Fibroblast of skin of back (primary cell): ENCODE measurements at places on chromosomes 6 and 20.

DNA sequence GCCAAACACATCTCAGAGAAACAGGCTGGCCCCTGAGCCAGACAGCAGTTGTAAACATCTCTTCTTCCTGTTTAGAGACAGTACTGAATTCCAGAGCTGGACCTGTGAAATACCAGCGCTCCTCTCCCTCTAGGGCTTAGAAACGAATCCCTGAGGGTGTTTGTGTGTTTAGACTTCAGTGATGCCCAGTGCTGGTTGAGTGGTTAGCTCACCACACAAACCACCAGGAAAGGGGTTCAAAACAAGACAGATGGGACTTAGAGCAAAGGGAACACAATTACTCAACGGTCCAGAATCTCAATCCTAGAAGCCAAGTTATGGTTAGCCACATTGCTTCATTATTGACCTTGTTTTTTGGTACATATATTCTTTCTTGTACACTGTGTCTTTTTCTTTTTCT lies 108.7 kb upstream of the TMEM170B start:
- peak; percentile 73 for DNase-seq

- no peak for DNase-seq
Observed at GRCh38 chr20:57525328-57526086, 567 bp upstream of the CTCFL start.

DNA sequence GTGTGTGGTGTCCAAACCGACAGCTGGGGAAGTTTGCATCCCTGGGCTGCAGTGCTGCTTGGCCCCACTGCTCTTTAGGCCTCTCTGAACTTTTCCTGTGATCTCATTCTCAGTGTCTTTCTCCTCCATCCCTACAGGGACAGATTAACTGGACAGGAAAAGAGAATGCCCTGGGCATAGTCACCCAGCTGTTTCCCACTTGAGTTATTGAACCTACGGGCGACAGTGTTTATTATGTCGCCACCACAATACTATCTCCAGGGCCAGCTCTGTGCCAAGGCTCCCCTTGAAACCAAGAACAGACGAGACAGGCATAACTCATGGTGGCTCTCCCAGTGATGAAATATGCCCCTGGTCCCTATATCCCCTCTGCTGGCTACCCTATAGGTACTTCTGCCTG lies 147.8 kb upstream of the EPHA7 start:
- DNase-seq = no peak

DNA sequence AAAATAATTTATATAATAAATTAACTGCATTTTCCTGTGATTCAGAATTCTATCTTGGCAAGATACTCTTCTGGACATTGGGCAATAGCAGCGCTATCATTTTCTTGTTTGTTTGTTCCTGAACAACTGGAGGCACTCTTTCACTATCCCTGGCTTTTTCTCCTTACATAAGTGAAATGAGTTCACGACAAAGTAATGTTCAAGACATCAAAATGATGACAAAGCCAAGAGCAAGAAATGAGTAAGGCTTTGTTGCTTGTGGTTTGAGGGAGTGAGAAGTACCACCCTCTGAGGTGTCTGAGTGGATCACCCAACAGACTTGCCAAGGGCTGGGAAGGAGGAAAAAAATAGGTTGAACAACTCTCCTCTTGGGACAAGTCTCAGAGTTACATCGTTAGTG lies 466.6 kb upstream of the JAG1 start:
- peak; percentile 98 for DNase-seq

DNA sequence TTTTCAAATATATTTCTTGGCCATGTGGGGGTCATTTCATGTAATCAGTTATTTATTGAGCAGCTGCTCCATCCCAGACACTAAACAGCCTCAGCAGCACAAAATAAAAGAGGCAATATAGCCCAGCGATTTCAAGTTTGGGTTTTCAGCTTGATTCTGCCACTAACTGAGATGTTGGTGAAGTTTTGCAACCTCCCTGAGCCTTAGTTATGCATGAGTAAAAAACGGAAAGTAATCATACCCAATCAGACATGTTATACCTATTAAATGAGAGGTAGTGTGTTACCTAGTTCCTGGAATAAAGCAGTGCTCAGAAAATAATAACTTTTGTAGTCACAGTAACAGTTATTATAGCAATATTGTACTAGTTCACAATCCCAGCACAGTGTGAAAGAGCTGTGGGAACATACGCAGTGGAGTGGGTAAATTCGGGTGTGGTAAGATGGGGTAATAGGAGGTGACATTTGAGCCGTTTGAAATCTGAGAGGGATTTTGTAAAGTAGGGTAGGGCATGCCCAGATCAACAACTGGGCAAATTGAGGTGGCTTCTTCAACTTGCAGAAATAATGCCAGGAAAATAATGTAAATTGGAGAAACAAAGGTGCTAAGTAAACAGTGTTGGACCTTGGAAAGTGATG lies 1.5 kb downstream of the SLC9A8 start:
- no peak for DNase-seq

DNA sequence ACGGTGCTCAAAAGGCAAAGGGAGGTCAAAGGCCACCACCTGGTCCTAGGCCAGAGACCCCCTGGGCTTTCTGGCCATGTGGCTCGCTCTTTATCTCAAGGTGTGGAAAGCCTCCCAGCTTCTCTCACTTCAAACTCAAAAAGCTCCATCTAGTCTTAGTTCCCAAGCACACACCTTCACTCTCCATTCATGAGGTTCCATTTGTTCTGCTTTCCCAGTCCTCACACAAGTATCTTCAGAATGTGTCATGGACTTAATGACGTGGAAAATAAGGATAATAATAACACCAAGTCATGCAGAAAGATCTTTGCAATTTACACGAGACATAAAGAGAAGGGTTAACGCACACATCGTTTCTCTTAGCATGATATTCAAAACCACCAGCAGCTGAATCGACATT lies 219.3 kb downstream of the GMDS start:
- no peak for DNase-seq

GRCh38 chr6:11206576-11206975 lies 25.9 kb downstream of the NEDD9 start:
- DNase-seq = no peak
